RCC 7860 (cell line): ENCODE measurements at places on chromosomes 7 and 10.
A peak's percentile ranks its signal among the peaks of the same experiment; 100 is the strongest.

DNA sequence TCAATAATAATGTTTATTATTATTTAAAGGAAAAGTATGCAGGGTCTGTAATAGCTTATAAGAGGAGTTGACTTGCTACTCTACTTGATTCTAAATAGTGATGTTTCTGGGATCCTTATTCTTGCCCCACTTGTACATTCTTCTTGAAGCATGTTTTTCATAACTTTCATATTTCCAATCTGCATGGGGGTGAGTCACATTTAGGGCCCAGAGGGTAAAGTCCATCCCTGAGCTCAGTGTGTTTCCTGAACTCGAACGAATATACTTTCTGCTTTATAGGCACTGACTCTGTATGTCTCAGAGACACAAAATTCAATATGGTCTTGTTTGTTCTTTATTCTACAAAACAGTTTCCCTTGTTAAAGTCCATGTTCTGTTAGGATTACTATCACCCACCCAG is 61.0 kb upstream of the SMIM30 start:
- no peak for DNase-seq

DNA sequence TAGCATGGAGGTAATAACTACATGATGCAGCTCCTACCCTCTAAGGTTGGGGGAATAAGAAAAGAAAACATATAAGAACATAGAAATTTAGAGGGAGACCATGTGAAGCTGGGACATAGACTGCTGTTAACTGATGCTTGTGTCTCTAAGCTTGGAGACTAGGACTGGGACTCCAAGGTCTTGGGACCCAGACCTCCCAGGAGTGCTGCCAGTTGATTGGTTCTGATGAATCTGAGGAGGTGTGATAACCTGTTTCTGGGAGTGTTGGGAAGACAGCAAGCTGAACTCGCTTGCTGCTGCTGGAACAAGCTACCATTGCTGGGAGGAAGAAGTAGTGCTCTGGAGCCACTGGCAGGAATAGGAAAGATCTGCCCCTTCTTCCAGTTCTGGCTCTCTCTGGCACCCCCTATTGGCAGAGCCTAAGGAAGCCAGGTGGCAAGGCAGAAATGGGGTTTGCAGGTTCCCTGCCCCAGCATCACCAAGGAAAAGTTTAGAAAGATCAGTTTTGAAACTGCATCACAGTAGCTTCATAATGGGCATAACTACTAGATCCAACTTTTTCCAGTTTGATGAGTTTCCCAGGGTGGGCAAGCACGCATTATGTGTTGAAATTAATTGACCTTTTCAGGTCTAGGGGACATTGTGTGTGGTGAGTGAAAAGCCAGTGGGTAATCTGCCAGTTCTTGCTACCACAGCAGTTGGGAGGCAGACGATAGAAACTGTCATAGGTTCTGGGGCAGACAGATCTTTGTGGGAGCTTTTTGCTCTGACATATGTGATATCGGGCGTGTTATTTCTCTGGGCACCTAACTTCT is 140.7 kb downstream of the SND1 start:
- DNase-seq, result no peak

- DNase-seq, result peak; percentile 91
Measured at GRCh38 chr7:116512520-116513188, 12.2 kb upstream of the CAV1 start.

GRCh38 chr7:67841896-67842295 is 845.3 kb downstream of the TYW1 start:
- DNase-seq, result no peak
